ENCODE measurements at places on chromosomes 11 and 22. TPM values are rescaled to one million over a fixed set of nuclear protein-coding genes. Genes with fewer than 3 reads are reported as not detected.
A peak's percentile ranks its signal among the peaks of the same experiment; 100 is the strongest.

GUCY1A2 gene
- polyA plus RNA-seq = 1.2 TPM

CECR2 gene
- 4.4 TPM for polyA plus RNA-seq

PAX6 gene
- not detected for polyA plus RNA-seq

DNA sequence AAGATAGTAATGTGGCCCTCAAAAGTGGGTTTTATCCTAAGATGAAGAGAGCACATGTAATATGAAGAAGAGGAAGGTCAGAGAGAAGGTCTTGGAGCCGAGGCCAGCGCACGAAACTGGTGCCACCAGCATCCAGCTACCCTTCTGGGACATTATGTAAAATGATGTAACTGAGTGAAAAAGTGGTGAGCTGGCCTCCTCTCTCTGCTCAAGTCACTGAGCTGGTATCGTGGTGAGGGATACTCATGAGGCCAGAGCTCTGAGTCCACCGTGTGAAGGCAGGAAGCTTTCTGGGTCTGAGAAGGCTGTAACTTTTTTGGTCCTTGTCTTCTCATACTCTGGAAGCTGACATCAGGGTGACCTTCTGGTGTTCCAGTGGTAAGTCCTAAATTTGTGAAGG is 25.1 kb downstream of the RNF185 start:
- no peak for DNase-seq

- DNase-seq = no peak
Observed at GRCh38 chr11:69178819-69179482, 23.2 kb downstream of the SMIM38 start.

GRCh38 chr22:22929381-22930221 is 42.0 kb downstream of the IGLL5 start:
- peak; percentile 10 for DNase-seq

- no peak for DNase-seq
Observed at GRCh38 chr11:88103337-88104206, 71.7 kb downstream of the RAB38 start.

DNA sequence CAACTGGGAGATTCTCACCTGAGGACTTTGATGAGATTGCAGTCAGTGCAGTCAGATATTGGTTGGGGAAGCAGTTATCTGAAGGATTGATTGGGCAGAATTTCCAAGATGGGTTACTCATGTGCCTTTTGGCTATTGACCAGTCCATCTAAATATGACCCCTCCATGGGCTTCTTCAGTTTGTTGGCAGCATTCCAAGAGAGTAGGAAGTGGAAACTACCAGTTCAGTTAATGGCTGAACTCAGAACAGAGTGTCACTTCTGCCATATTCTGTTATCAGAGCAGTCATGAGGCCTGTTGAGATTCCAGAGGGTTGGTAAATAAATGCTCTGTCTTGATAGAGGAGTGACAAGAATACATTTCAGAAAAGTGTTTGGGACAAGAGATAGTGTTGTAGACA is 71.0 kb downstream of the CYP2R1 start:
- DNase-seq = no peak

DNA sequence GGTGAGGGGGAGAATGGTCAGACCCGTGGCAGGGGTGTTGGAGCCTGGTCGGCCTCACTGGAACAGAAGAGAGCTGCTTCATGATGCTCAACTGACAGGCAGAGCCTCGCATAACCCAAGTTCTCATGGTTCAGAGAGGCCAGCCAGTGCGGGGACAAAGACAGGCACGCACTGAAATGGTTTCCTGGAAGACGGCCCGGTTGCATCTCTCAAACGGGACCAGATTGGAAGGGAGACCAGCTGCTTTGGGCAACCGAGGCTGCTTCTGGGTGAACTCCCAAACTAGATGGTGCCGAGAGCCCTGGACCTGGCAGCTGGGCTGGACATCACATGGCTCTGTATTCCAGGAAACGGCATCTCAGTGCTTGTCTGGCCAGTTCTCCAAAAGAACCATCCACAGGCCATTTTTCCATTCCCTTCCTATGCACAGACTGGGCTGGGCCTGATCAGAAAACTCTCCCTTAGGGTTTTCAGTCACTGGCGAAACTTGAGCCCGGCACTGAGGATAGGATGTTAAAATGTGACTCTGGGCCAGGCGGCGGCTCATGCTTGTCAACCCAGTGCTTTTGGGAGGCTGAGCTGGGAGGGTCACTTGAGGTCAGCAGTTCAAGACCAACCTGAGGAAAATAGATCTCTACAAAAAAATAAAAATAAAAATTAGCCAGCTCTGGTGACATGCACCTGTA is 80.1 kb upstream of the PRODH start:
- no peak for DNase-seq

DNA sequence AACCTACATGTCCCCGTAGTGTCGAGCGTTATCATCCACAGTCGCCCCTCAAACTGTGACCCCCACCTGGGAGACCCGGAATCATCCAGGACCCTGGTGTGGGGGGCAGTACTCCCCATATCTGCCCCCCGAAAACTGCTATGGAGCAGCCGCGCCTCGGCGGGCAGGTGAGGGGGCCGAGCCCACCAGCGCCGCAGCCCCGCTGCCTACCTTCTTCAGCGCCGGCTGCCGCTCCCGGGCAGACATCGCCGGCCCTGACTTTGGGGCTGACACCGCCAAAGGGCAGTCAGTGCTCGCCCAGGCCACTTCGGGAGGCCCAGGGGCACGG is 825 bp downstream of the ARHGAP20 start:
- DNase-seq = no peak

DNA sequence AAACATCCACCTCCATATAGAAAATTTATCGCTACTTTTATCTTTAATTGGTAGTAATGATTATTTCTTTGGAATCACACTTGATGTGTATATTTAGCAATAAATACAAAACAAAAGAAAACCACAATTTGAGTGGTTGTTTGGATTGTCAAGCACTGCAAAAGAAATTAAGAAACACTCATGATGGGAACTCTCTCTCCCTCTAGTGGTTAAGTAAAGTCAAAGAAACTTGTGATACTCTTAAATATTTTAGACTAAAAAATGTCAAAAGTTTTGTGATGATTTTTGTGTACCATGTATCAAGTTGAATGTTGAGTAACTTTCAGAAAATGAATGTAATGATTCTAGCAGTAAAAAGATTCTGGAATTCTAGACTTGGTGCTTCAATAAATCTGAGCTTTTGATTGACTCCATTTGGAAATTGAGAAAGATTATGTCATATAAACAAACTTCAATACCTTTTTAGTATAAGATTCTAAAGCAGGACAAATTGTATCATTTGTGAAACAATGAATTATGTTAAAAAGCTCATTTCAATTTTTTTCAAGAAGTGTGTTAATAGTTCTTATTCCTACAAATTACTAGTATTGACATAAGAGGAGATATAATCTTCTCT is 20.8 kb downstream of the MUC15 start:
- no peak for DNase-seq

DNA sequence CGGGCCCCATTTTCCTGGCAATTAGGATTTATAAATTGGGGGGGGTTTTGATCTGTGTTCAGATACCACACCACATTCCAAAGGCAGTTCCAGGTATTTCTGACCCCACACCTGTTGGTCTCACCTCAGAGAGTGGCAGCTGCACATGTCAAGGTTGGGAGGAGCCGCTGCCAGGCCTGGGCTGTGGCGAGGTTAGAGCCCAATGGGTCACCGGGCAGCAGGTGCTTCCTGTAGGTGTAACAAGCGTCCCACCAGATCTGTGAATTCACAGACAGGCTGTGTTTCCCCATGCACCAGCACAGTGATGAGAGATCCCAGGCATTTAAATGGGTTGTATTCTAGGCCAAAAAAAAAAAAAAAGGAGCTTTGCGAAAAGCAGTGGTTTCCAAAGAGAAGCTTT is 58.6 kb downstream of the CABIN1 start:
- DNase-seq = no peak

DNA sequence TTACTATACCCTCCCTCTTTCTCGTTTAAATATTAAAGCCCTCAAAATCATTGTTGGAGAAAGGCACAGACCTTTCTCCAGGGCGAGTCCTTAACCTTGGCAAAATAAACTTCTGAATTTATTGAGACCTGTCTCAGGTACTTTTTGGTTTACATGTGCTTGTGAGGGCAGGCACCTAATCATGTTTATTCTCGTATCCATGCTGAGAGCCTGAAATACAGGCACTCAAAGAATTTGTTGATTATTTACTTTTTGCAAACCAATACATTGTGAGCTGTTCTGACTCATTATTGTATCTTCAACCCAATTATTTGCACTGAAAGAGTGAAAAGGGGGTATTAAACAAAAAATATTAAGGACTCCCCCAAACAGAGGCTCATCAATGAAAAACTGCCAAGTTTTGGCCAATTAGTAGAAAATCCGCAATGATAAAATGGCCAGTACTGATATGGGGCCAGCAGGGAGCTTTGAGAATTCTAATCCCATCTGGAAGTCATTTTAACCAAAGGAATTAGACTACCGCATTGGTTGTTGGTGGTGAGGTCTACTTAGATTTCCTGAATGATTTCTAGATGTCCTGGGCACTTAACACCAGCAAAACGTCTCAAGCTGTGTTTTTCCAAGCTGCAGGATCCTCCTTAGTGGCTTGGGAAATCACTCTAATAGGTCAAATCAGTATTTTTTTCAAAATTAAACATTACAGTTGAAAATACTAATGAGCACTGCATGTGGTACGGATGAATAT is 157.3 kb downstream of the SWAP70 start:
- no peak for DNase-seq

DNA sequence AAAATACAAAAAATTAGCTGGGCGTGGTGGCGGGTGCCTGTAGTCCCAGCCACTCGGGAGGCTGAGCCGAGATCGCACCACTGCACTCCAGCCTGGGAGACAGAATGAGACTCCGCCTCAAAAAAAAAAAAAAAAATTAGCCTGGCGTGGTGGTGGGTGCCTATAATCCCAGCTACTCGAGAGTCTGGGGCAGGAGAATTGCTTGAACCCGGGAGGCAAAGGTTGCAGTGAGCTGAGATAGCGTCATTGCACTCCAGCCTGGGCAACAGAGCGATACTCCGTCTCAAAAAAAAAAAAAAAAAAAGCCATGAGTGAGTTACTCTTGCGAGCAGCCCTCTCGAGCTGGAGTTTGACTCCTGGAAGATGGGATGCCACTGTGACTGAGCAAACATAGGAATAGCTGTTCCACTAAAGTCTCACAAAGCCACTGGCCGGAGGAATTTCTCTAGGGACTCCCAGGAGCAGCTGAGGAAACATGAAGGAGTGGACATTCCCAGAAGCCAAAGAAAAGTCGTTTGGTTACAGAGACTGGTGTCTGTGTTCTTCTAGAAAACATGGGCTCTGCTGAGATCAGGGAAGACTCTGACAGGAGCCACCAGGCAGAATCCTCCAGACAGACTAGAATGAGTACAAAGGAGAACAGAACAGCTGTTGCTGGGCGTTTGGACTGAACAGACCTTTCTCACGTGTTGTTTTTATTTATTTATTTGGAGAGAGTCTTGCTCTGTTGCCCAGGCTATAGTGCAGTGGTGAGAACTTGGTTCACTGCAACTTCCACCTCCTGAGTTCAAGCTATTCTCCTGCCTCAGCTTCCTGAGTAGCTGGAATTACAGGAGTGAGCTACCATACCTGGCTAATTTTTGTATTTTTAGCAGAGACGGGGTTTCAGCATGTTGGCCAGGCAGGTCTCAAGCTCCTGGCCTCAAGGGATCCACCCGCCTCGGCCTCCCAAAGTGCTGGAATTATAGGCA is 32.4 kb upstream of the MYH9 start:
- peak; percentile 63 for DNase-seq

- DNase-seq = no peak
Observed at GRCh38 chr11:120432056-120433018, 79.2 kb upstream of the GRIK4 start.
